ENCODE measurements at places on chromosomes 5 and 9. TPM values are rescaled to one million over a fixed set of nuclear protein-coding genes. Genes with fewer than 3 reads are reported as not detected.

- no peak overlapping the region for H3K27ac ChIP-seq
- DNase-seq: no peak
- no peaks in the 10 kb centered on the region for H3K36me3 ChIP-seq
- no peaks in the 10 kb centered on the region for H3K27me3 ChIP-seq
These were observed 451.0 kb upstream of the TUSC1 start for GRCh38 chr9:26129217-26129616.

- no peak overlapping the region for H3K27ac ChIP-seq
- no peaks in the 10 kb centered on the region for H3K4me1 ChIP-seq
- H3K36me3 ChIP-seq: no peaks in the 10 kb centered on the region
- no peaks in the 10 kb centered on the region for H3K27me3 ChIP-seq
- peak; percentile 80 for DNase-seq
These were observed 232.5 kb downstream of the GADD45G start for GRCh38 chr9:89837162-89837933.

GRCh38 chr5:18433336-18433735 is 799.1 kb downstream of the TAF11L14 start:
- H3K4me1 ChIP-seq: no peaks in the 10 kb centered on the region
- H3K4me3 ChIP-seq: no peak overlapping the region
- no peaks in the 10 kb centered on the region for H3K36me3 ChIP-seq
- DNase-seq: no peak
- no peak overlapping the region for H3K27ac ChIP-seq

DNA sequence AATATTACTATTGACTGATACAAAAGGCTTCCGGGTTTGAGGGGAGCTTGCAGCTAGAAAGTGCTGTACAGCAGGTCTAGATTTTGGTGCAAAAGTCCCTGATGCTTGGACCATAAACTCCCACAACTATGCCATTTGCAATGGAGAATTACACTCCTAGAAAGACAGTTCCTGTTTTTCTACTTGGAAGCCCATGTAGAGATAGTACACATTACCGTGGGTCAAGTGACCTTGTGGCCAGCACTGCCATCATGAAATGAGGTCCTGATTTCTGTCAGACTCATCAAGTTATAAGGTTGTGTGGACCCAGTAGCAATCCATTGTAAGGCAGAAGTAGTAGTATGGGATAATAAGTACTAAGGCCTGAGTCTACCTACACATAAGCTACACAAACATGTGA is 42.8 kb upstream of the TNFSF8 start:
- no peaks in the 10 kb centered on the region for H3K27me3 ChIP-seq

- H3K36me3 ChIP-seq: no peaks in the 10 kb centered on the region
- H3K4me1 ChIP-seq: no peaks in the 10 kb centered on the region
- no peaks in the 10 kb centered on the region for H3K27me3 ChIP-seq
- no peak overlapping the region for H3K27ac ChIP-seq
These were observed 169.4 kb downstream of the APBA1 start for GRCh38 chr9:69502671-69503301.

DNA sequence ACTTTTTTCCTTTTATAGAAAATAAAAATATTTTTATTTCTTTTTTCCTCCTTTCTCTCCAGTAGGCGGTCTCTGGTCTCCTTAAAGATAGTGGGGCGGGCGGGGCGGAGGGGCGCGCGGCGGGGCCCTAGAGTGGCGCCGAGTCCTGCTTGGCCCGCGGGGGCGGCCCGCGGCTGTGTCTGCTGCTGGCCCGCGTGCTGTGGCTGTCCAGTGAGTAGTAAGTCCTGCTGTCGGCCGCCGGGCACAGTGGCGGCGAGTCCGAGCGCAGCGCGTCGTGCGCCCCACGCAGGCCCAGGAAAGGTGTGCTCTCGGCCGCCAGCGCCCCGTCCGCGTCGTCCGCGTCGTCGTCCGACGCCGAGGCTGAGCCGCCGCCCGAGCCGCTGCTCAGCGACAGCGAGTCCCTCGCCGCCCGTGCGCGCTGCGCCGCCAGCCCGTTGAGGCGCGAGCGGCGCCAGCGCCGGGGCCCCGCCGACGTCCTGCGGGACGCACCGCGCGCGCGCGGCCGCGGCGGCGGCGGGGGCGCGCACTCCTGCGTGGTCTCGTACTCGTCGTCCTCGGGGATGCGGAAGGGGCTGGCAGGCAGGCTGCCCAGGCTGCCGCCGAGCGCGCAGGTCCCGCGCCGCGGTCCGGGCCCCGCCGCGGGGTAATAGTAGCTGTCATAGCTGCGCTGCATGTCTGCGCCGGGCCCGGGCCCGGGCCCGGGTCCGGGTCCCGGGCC is 52.3 kb downstream of the PSD2 start:
- H3K27ac ChIP-seq: peak overlapping the region; percentile 64
- peaks cover 13% of the 10 kb centered on the region for H3K36me3 ChIP-seq
- peaks cover 9% of the 10 kb centered on the region for H3K27me3 ChIP-seq
- peak overlapping the region; percentile 78 for H3K4me3 ChIP-seq
- peaks cover 12% of the 10 kb centered on the region for H3K4me1 ChIP-seq

- H3K4me3 ChIP-seq: peak overlapping the region; percentile 68
- DNase-seq: no peak
- H3K4me1 ChIP-seq: peaks cover 12% of the 10 kb centered on the region
These were observed 462 bp downstream of the NUDCD2 start for GRCh38 chr5:163459462-163459818.

GRCh38 chr9:135178498-135178897 is 91.0 kb downstream of the OLFM1 start:
- H3K27ac ChIP-seq: no peak overlapping the region
- no peak overlapping the region for H3K4me3 ChIP-seq
- no peaks in the 10 kb centered on the region for H3K27me3 ChIP-seq
- H3K36me3 ChIP-seq: no peaks in the 10 kb centered on the region
- H3K4me1 ChIP-seq: no peaks in the 10 kb centered on the region

DNA sequence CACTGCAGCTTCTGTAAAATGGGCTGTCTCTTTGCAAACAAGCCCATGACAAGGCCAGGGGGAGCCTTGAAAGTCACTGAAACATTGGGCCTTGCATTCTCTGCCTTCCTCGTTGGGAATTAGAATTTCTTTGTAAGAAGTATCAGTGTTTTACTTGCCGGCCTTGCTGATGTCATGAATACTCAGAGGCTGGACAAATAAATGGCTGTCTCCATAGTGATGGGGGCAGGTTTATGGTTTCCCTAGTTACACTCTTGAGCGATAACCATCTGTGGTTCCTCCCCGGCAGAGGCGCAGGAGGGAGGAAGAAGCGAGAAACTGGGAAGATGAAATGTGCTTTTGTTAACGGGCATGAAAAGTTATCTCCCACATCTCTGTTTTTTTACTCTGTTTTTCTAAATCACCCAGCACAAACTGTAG is 272.7 kb upstream of the PANK3 start:
- no peaks in the 10 kb centered on the region for H3K27me3 ChIP-seq
- no peak overlapping the region for H3K27ac ChIP-seq
- H3K36me3 ChIP-seq: no peaks in the 10 kb centered on the region

- DNase-seq: no peak
- H3K4me3 ChIP-seq: no peak overlapping the region
- no peak overlapping the region for H3K27ac ChIP-seq
- H3K4me1 ChIP-seq: peaks cover 17% of the 10 kb centered on the region
- no peaks in the 10 kb centered on the region for H3K27me3 ChIP-seq
- H3K36me3 ChIP-seq: no peaks in the 10 kb centered on the region
These were observed 469.0 kb downstream of the PDE4D start for GRCh38 chr5:59424515-59424914.

Gene TRIM14
- 40.1 TPM for polyA plus RNA-seq

Gene HAVCR1
- polyA plus RNA-seq: not detected

Gene SH3RF2
- polyA plus RNA-seq: 13.8 TPM

Gene RMRP
- not detected for polyA plus RNA-seq

Gene TRIO
- 56.4 TPM for polyA plus RNA-seq

Gene XPA
- polyA plus RNA-seq: 12.5 TPM

Gene SPINK7
- polyA plus RNA-seq: 0.42 TPM

Gene KCNV2
- not detected for polyA plus RNA-seq

Measured in sigmoid colon (tissue), 7 donors.